ENCODE measurements at places on chromosomes 6 and 20.

DNA sequence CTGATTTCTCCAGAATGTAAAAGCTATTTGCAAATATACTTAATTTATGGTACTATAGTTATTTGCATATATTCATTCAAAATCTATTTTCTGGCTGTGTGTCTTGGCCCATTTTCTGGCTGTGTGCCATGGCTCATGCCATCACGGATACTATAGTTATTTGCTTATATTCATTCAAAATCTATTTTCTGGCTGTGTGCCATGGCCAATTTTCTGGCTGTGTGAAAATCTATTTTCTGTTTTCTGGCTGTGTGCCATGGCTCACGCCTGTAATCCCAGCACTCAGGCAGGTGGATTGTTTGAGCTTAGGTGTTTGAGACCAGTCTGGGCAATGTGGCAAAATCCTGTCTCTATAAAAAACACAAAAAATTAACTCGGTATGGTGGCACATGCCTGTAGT, 28.9 kb upstream of the RIPK1 start:
- no peak for DNase-seq

- DNase-seq: no peak
Observed at GRCh38 chr6:26468829-26469228, 11.1 kb downstream of the BTN2A1 start.

GRCh38 chr6:37980222-37980595, 160.7 kb downstream of the ZFAND3 start:
- no peak for DNase-seq

GRCh38 chr6:107712665-107713551, 111.2 kb downstream of the SCML4 start:
- DNase-seq: peak; percentile 76

DNA sequence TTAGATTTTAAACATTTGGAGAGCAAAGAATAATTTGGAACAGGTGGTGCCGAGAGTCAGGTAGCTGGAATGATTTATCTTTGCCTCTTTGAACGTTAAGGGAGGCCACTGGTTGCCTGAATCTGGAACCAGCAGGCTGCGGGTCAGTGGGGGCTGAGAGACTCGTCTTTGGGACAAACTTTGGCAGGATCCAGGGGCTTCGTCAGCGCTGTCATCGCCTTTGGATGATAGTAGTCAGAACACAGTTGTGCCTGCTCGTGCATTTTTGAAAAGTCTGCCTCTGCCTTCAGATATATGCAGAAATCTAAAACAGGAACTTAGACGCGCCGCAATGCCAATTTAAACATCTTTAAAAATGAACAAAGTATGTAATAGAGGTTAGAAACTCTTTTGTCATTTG, 5.0 kb downstream of the EYA2 start:
- DNase-seq: no peak

DNA sequence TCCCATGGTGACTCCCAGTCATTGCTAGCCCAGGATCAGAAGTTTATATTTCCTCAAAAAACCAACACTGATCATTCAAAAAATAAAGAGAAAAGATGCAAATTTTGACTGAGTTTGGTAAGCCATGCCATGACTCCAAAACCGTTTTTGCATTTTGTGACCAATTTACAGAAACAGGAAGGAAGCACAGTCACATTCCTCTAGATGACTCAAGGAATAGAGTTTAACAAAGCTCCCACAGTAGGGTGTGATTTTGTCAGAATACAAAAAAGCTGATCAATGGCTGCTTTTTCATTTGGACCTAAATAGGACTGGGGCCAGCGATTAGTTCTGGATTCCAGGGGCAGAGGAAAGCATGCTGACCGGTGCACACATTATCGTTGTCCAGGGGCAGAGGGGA, 179.4 kb upstream of the AFDN start:
- no peak for DNase-seq

GRCh38 chr6:160092602-160093001, 29.0 kb upstream of the SLC22A1 start:
- DNase-seq: no peak

GRCh38 chr20:58650181-58650775, 805 bp upstream of the STX16 start:
- DNase-seq: no peak

- peak; percentile 24 for DNase-seq
Observed at GRCh38 chr6:84193114-84193708, 34.2 kb downstream of the CEP162 start.

GRCh38 chr6:167219967-167220512, 62.3 kb upstream of the GPR31 start:
- no peak for DNase-seq

DNA sequence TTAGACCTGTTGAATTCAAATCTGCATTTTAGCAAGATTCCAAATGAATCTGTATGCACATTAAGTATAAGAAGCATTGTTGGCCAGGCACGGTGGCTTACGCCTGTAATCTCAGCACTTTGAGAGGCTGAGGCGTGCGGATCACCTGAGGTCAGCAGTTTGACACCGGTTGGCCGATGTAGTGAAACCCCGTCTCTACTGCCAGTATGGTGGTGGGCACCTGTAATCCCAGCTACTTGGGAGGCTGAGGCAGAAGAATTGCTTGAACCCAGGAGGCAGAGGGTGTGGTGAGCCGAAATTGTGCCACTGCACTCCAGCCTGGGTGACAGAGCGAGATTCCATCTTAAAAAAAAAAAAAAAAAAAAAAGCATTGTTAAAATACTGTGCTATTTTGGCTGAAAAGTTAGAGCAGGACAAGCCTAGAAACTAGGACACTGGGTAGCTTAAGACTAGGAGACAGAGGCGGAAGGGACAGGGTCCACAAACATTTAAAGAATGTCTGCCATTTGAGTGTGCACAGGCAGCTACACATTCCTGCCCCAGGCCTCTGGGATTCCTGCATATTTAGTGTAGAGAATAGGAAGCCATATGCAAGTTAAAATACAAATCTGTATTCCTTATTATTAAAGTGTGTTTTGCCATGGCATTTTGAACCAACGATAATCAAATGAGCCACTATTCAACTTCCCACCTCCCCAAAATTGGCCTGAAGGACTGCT, 45.1 kb upstream of the EEF1A1 start:
- no peak for DNase-seq

GRCh38 chr20:40821429-40821828, 132.4 kb upstream of the MAFB start:
- DNase-seq: no peak

DNA sequence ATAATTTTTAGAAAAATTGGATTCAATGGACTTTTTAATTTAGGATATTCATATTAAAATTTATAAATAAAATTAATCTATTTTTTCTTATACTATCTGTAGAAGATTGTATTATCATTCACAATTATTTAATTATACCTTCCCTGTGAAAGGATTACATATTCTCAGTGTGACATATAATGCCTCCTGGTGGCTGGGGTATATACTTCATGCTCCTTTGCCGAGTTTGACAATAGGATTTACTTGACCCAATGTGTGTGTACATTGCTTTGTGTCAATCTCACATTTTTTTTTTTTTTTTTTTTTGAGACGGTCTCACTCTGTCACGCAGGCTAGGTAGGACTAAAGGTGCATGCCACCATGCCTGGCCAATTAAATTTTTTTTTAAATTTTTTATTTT, 230.0 kb upstream of the CHD6 start:
- no peak for DNase-seq

DNA sequence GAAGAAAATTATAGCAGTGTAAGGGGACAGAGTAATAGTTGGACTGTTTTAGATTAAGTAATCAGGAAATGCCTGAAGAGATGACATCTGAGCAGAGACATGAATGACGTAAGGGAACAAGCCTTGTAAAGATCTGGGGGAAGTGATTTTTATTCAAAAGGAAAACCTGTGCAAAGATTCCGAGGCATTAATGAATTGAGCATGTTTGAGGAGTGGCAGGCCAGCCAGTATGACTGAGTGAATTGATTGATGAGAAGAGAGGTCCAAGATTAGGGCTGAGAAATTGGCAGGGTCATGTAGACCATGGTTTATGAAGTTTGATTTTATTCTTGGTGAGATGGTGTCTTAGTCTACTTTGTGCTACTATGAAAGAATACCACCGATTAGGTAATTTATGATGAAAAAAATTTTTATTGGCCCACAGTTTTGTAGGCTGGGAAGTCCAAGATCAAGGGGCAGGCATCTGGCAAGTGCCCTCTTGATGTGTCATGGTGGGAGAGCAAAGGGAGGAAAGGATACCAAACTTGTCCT, 95.1 kb downstream of the LIN28B start:
- no peak for DNase-seq
